Hematopoietic multipotent progenitor cell (in vitro differentiated cells): ENCODE measurements at places on chromosomes 7 and 10.

DNA sequence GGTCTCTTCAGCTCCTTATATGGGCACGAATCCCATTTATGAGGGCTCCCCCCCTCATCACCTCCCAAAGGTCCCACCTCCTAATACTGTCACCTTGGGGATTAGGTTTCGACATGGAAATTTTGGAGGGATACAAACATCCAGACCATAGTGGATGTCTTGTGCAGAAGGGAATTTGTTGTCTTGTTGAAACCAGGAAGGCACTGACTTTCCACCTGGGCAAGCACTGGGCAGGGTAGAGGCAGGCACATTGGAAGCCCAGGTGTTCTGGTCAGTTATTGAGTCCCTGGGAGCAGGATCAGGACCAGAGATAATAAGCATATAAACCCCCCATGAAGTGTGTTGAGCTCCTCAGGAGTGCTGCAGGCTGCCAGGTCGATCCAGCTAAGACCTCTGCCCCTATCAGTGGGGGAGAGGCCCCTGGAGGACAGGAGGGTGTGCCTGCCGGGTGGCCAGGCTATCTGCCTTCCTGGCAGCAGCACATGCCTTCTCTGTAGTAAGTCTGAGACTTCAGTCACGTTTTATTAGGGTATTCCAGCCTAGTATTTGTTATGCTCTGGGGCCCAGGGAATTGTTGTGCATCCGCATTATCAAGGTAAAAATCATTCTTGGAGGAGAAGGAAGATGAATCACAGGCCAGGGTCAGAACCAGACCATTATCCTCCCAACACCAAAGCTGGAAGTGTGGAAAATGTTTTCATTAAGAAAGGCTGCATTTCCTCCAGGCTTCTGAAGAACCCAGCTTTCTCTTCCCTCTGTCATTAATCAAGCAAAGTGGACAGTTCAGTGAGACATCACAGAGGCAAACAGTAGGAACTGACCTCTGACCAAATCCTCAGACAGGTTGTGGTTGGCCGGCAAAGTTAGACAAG lies 503.1 kb downstream of the GRID1 start:
- no peak for DNase-seq

DNA sequence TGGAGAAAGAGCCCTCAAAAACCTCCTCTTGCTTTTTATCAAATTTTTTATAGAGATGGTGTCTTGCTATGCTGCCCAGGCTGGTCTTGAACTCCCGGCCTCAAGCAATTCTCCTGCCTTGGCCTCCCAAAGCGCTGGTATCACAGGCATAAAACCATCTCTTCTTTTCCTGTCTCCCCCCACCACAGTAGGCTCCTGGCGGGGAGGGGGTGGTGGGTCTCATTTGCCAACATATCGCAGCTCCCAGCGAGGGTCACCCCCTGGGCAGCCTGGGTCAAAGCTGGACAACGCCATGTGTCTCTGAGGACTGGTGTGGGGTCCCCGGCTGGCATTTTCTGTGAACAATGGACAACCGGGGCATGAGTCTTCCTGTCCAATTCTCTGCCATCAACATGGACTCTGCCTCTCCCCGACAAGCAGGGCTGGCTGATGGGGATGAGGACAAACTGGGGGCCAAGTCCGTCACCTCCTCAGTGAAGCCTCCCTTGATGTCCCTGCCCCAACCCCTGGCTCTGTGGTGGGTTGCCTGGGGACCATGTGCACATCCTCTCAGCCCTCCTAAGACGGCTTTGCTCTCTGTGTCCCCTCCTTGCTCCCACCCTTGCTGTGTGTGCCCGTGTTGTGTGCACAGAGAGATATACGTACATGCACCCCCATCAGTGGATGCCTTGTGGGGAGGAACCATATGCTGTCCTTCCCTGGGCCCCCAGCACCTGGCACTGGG lies 86.4 kb upstream of the GNA12 start:
- DNase-seq: no peak

DNA sequence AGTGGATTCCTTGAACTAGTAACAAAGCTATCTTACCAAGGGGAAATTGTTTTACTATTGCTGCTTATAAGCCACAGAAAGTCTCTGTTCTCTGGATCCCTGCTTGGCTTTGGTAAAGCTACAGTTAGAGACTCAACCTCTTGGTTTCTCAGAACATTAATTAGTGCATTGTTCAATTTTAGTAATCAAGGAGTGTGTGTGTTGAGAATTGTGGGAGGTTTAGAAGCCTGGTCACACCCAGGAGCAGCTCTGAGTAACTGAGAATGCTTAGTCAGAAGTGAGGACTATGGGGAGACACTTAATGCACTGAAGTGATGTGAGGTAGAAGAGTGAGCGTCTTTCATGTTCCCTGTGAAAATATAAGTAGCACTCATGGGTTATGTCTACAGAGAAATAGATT lies 8.2 kb upstream of the ACTA2 start:
- no peak for DNase-seq

DNA sequence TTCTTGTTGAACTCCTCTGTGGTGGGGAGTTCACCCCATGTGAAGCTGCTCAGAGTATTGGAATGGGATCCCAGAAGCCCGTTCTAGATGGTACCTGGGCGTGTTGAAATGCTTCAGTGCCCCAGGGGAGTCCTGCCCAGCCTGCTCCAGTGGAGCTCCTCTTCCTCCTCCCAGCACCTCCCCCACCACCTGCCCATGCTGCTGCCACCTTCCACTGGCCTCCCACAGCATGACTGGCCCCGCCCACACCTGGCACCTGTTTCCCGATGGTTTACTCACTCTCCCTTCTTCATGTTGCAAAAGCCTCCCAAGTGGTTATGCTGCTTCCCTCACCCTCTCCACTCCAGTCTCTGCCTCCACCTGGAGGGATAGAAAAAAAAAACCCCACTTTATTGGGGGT lies 32.2 kb upstream of the PCBD1 start:
- no peak for DNase-seq

DNA sequence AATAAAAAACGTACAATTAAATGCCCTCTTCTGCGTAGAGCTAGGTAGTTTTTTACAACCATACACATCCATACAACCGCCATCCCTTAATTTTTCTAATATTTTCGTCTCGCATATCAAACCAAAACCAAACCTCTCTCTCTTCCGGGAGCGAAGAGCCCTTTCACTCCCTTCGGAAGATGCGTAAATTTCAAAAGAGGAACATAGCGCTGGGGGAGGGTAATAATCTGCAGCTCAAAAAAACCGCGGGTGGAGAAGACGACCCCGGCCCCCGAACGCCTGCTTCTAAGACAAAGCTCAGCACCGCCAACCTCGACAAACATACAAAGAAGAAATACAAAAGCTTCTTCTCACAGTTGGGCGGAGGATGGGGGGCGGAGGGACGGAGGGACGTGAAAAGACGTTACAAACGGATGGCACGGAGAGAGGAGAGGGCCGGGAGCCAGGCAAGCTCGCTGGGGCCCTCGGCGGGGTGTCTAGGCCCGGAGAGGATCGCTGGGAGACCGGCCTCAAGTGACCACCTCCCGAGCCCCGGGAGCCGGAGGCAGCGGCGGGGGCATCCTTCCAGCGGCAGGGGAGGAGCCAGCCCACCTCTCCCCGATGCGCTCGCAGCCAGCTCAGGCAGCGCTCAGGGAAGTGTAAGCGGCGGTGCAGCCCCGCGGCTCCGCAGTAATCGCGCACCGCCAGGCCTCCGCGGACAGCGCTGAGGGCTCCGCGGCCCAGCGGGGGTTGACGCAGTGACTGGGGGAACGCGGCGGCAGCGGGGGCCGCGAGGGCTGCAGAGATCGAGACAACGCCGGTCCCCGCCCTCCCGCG lies 851 bp downstream of the MKRN1 start:
- peak; percentile 73 for DNase-seq

GRCh38 chr7:50160206-50160605 lies 67.2 kb upstream of the ZPBP start:
- DNase-seq: no peak

DNA sequence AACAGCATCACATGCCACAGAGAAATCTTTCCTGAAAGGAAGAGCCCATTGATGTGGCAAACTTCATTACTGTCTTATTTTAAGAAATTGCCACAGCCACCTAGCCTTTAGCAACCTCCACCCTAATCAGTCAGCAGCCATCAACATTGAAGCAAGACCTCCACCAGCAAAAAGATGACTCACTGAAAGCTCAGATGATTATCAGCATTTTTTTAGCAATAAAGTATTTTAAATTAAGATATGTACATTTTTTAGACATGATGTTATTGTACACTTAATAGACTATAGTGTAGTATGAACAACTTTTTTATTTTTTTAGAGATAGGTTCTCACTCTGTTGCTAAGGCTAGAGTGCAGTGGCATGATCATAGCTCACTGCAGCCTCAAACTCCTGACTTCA lies 14.8 kb downstream of the STEAP1B start:
- DNase-seq: no peak
